ENCODE measurements at places on chromosomes 7 and 10.

- DNase-seq, result no peak
Observed at GRCh38 chr7:28036696-28037095, 143.9 kb downstream of the JAZF1 start.

GRCh38 chr10:1373287-1373686, 317.1 kb downstream of the WDR37 start:
- no peak for DNase-seq

DNA sequence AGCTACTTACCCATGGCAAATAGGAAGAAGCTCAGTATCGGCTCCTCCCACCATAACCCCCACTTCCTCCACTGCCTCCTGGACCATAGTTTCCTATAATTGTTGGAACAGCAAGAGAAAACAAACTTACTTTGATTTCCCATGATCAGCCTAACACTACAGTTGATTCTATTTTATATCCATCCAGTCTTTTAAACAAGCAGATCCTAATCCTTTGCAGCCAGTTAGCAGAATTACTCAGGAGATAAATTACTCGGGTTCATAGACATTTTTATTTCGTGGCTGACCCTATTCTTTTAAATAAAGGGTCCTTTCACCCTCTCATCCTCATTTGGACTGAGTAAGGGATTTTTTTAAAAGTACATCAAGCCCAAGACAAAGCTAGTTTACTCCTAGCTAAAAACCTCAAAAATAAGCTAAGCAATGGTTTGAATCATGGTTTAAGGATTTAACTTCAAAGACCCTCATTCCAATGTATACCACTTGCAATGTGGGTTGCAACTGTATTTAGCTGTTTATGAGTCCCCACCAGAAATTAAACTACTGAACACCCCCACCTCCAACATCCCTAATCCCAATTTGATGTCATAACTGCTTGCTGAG, 8.0 kb downstream of the HNRNPA2B1 start:
- DNase-seq, result no peak

DNA sequence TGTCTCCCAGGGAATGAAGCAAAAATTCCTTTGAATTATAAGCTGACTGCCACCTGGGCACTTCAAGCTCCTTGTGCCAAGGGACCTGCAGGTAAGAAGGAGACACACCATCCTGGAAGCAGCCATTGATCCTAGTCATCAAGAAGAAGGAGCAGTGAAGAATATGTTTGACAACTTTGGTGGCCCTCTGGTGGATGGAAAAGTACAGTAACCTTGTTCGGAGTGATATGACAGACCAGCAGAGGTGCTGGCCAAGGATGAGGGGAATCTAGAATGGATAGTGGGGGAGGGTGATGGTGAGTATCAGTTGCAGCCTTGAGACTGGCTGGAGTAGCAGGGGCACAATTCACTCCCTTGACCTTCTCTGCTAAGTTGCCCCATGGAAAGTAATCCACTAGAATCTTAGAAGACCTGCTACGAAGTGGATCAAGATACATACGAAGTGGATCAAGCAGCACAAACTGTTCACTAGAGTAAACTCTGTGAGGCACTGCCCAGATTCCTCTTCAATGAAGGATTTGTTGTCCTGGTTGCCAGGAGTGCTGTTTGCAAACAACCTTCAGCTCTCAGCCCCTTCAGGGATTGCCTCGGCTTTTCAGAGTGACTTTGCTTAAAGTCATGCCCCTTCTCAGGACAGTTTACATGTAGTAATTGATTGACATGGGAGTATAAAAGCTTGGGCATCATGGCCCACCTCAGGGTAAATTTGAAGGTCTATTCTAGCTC, 44.8 kb upstream of the ORC5 start:
- no peak for DNase-seq

DNA sequence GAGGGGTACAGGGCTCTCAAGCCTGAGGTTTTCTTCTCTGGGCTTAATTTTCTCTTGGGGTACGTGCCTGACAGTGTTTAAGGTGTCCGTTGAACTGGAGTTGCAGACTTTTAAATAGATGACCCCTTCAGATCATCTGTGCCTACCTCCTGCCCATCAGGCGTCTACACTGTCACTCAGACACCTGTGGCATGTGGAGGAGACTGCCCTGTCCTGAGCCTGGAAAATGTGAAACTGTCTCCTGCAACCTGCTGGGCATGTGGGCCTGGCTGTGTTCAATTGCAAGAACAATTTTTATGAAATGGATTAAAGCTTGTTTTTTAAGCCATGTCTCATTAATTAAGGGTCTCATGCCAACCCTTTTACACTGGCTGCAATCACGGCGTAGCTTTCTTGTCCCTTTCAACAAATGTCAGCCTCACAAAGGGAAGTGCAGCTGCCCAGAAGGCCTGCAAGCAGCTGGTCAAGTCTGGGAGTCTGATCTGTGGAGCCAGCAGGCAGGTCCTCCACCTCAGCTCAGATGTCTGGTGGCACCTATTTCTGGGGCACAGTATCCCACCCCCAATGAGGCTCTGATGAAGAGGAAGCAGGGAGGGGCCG, 8.8 kb downstream of the ATP5MF start:
- no peak for DNase-seq

DNA sequence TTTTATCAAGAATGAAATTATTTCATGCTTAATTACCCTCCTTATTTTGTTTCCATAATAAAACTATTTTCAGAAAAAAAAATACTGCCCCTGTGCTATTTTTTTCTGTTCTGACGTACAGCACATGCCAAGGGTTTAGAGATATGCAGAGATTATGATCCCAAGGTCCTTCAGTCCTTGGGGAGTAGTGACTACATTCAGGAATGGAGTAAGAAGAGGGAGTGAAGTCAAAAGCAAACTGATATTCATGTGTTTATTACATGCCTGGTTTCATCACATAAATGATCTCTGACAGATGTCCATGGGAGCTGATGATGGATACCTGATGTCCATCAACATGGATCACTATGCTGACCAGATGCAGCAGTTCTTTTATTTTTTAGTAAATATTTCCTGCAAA, 17.2 kb downstream of the AKAP9 start:
- DNase-seq, result no peak

DNA sequence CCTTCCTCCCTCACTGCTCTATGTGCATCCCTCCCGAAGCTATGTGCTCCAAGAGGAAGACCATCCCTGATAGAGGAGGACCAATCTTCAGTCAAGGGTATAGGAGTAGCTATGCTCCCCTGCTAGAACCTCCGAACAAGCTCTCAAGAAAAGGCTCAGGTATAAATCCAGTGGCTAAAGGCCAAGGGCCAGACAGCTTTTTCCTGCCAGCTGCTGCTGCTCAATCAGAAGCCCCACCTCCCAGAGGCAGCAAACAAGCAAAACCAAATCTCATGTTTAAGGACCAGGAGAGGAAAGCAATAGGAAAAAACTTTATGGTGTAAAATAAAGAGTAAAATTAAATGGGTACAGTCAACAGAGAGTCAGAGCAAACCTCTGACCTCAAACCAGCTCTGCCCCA, 187.2 kb downstream of the FGFR2 start:
- DNase-seq, result no peak

DNA sequence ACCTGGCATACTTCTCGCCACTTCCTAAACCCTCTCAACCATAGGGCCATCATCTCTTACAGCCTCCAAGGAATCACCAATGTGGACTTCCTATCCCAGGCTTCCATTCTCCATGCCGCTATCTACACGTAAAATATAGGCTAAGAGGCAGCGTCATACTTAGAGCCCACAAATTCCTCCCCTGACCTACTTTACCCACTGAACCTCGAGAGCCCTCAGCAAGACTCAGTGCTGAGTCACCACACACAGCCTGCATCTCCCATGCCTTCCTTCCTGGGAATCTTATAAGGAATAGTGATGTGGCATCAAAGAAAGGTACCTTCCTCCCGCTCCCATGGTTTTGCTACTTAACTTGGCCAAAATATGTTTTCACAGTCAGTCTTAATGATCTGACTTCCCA, 435.6 kb upstream of the NFE2L3 start:
- DNase-seq, result no peak

- DNase-seq, result no peak
Observed at GRCh38 chr7:84876061-84876821, 310.6 kb downstream of the SEMA3D start.

DNA sequence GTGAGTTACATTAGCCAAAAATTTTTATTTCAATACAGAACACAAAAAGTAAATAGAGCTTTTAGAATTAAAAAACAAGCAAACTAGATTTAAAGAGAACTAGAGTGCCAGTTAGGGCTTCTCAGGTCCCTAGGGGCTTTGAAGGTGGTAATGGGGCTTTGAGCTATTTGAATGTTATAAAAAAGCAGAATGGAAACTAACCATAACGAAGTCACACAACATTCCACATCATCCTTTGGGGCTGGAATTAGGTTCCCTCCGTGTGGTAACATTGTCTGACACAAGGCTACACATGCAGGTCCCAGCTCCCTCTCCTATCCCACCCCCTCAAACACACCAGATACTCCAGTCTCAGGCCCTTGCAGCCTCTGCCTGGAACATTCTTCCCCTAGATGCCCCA, 15.3 kb downstream of the JAZF1 start:
- DNase-seq, result no peak

DNA sequence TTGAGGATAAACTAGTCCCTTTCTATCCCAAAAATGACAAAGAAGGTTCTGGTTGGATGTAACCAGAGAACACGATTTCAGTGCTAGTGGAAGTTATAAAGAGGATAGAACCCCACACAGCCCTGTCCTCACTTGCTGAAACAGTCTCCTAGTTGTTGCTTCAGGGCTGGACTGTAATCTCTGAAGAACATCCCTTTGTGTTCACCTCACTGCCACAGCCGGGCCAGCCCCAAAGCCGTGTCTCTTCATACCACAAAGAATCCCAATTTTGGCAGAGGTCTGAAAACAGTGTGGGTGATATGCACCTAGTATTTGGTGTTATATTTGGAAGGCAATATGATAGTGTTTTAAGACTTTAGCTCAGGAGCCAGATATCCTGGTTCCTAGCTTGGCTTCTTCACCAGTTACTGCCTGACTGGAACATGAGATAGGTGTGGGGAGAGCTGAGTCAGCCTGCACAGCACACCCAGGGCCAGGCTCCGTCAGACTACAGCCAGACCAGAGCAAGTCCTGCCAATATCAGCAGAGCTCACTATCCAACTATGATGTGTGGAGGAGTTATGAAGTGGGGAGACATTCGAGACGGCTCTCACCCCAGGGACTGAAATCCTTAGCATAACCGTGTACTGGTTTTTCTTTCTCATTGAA, 21.2 kb downstream of the CYP3A4 start:
- no peak for DNase-seq
